Right renal cortex interstitium (tissue), 3 donors: ENCODE measurements at places on chromosomes 16 and 17.

GRCh38 chr16:58730724-58731370 lies 3.3 kb downstream of the GOT2 start:
- DNase-seq = no peak

DNA sequence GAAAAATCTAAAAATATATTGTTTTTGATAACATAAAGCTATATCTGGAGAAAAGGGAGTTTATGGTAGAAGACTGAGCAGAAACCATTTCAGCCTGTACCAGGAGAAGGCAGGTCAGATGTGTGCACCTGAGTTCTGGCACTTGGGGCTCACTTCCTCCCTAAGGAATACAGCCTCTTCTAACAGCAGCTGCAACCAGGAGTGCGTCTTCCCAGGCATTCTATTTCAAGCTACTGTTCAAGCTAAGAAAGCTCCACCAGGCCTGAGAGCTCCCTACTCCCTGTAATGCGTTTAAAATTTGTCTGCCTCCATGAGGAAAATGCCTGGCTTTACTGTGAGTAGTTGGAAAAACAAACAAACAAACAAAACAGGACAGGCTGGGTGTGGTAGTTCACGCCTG lies 96.1 kb downstream of the ZNF778 start:
- no peak for DNase-seq

DNA sequence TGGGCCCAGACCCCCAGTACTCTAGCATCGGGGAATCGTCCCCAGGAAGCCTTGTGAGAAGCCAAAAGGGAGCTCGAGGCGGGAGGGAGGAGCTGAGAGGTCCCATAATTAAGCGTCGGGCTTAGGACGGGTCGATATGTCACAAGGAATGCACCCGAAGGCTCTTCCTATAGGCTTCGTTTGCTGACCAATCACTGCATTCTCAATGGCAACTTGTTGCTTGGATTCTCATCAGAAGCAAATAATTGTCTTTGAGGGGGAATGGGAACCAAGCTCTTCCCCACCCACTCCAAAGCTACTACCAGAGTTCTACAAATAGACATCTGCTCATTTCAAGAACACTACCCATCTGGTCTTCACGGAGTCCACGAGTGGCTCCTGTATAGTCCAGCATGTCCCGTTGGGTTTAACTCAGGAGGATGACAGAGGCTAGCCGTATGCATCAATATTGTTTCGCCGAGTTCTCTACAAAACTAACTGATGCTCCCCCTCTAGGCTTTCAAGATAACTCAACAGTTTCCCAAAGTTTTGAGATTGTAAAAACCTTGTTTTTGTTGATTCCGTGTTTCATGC lies 628 bp upstream of the BLMH start:
- DNase-seq = peak; percentile 16

DNA sequence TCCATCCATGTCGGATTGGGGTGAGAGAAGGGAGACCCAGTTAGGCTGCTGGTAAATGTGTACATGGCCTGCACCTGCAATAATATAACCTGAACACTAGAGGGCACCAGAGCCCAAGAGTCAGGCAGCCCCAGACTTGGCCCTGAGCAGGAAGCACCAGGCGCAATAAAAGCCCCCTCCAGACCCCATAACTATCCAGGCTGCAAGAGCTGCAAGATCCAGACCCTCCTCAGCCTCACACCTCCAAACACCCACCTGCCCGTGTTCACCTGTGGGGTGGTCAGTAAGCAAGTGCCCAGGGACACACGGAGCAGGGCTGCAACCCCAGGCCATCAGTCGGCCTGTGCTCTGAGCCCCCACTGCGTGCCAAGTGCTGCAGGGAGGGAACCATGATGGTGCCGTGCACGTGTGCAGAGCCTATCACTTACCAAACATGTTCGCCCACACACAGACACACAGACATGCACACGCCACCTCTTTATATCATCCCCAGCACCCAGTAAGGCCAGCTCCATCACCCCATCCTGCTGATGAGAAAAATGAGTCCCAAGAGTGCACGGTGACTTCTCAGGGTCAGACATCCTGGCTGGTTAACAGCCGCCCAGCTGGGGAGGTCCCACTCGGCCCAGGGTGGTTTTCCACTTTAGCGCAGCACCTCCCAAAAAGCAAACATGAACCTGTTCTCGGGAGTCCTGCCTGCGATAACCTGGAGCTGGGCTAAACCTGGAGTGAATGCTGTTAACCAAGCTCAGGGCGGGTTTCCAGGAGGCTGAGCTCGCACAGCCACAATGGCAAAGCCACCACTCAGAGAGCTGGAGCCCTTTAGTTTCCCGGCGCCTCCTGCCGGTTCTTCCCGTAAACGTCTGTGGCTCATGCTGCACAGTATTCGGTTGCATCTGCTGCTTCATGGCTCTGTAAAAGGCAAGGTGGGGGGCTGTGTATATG lies 439.8 kb downstream of the SOX9 start:
- no peak for DNase-seq

DNA sequence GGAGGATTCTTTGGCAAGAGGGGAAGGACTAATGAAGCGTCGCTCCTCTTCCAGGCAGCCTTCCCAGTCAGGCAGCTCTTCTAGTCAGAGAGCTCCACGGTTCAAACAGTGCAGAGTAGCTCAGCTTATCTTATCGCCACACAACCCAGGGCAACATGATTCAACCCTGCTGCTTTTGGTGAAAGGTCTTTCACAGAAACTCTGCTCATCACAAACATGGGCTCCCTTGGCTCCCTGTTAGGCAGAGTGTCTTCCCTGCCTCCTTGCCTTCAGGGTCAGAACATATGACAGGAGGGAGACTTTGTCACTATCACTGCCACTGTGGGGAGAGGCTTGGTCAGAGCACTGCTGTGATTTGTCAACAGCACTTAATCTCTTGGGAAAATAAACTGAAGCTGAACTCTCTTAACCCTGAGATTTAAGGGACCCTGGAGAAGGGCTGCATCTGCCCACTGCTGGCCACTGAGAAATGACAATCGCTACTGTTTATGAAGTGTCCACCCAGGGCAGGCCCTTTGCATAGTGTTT lies 6.9 kb upstream of the SLC13A2 start:
- DNase-seq = no peak

GRCh38 chr16:52004343-52004742 lies 542.6 kb downstream of the TOX3 start:
- no peak for DNase-seq

DNA sequence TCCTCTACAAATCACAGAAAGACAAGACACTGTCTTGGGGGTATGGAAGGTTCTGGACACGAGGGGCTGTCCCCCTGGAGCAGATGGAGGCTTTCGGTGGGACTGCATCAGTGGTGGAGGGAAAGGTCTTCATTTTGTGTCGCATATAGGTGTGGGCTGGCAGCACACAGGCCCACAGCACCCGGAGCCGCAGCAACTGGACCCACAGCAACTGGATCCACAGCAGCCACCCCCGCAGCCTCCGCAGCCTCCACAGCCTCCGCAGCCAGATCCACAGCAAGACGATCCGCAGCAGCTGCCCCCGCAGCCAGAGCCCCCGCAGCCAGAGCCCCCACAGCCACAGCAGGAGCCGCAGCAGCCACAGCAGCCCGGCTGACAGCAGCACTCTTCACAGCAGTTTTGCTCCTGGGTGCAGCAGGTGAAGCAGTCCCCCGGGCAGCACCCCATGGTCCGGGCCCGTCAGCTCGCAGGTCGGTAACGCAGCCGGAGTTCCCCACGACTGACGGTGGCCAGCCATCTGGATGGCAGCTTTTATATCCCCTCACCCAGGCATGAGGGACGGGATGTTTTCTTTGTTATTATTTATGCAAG lies at the start of gene KRTAP17-1:
Gene KRTAP17-1, minus strand, starts transcription at position 507 of the 591 bp plus-strand sequence. Its CDS starts 60 bp downstream, at position 447.
- no peak for DNase-seq

GRCh38 chr17:18203308-18203707 lies 19.7 kb downstream of the ALKBH5 start:
- DNase-seq = no peak

GRCh38 chr17:16938496-16939207 lies 33.3 kb downstream of the TNFRSF13B start:
- no peak for DNase-seq
